ENCODE measurements at places on chromosomes 1 and 21.
A peak's percentile ranks its signal among the peaks of the same experiment; 100 is the strongest.

- DNase-seq, result no peak
Measured at GRCh38 chr1:9279172-9279840, 13.4 kb upstream of the SPSB1 start.

DNA sequence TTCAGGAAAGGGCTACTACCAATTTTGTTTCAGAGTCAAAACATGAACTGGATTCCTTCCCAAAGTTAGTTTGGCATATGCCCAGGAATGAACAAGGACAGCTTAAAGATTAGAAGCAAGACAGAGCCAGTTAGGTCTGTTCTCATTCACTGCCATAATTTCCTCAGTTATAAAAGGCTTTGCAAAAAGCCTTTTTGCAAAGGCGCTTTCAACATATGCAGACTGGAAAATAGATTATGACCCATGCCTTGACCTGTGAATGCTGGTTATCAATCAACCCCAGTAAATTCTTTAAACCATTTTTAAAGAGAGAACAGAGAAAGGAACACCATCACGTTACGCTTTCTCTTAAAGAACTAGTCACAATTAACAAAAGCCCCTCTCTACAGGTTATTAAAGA is 1.7 kb upstream of the FRRS1 start:
- DNase-seq, result no peak

- no peak for DNase-seq
Measured at GRCh38 chr1:78843546-78843945, 163.0 kb downstream of the ADGRL4 start.

DNA sequence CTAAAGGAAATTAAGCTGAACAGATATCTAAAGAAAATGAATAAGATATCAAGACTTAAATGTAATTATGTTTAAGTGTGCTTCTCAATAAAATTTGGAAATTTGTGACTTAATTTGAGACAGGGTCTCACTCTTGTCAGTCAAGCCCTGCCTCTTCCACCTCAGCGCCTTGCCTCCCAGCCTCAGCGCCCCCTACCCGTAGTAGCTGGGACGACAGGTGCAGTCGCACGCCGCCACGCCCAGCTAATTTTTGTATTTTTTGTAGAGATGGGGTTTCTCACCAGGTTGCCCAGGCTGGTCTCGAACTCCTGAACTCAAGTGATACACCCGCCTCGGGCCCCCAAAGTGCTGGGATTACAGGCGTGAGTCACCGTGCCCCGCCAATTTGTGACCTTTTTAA is 117.0 kb downstream of the CLEC20A start:
- no peak for DNase-seq

DNA sequence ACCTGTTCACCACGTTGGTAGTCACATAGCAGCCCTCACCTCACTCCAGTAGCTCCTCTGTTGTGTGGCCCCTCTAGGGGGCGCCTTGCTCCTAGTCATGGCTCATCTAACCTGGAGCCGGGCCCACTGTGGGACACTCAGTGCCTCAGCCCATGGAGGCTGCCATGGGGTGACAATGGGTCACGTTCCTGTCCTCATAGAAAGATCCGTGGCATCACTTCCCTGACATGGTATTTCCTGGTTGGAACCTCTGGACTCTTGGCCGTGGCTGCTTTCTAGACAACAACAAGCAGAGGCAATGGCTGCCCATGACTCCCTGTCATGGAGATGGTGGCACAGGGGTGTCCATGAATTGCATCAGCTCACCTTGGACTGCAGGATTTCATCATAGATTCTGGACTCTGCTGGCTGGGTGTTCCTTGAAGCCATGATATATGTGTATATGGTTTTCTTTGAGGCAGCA is 27.5 kb upstream of the SLAMF6 start:
- peak; percentile 45 for DNase-seq

DNA sequence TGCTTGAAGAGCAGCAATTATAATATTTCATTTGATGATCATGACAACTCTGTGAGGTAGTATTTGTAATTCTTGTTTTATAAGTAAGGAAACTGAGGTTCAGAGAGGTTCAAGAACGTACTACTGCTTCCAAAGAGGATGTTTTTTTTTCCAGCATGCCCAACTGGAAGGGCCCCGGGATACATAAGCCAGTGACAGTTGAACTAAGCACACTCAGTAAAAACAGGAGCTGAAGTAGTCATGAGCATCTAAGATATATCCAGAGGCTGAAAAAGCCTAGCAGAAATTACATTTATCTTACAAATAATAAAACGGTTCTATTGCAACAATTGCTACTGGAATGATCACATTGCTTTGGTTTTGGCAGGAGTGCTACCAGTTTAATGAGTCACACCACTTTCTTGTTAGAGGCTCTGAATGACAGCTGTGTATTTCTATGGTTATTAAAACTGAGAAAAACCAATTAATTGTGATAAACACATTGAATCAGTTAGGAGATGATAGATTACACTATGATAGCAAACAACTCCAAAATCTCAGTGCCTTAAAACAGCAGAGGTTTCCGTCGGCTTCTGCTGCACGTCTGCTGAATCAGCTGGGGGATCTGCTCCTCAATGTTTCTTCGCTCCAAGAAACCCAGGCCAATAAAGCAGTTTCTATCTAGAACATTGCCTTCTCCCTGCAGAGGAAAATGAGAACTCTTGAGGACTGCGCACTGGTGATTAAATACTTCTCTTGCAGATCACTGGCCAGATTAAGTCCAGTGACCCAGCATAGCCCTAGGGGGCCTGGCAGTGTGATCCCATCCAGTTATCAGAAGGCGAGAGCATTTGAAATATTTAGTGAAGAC is 522.7 kb downstream of the PLPP3 start:
- no peak for DNase-seq

DNA sequence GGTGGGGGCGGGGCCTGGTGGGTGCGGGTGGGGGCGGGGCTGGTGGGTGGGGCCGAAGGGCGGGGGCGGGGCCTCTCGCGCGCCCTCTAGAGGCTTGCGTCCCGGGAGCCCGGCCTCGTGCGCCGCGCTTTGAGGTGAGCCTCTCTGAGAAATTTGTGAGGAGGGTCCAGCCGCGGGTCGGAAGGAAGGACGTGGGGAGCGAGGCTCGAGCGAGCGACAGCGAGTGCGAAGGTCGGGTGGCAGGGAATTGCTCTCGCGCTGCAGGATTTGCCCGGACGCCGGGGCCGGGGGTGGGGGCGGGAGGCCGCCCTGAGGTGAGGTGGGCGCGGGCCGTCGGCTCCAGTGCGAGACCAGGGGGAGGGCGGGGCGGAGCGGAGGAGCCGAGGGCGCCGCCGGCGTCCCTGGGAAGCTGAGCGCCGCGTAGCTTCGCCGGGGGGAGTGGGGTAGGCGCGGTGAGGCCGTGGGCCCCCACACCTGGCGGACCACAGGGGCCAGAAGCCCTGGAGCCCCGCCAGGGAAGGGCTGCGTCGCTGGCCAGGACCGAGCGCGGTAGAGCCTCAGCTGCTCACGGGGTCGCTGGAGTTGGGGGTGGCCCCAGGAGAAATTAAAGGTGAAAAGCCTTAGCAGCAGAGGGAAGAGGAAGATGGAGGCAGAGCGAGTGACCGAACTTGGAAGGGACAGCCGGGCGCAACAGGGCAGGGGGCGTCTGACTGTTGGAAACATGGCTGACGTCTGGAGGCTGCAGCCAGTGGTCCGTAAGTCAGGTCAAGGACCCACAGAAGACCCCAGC is 754 bp upstream of the LSS start:
- DNase-seq, result no peak

DNA sequence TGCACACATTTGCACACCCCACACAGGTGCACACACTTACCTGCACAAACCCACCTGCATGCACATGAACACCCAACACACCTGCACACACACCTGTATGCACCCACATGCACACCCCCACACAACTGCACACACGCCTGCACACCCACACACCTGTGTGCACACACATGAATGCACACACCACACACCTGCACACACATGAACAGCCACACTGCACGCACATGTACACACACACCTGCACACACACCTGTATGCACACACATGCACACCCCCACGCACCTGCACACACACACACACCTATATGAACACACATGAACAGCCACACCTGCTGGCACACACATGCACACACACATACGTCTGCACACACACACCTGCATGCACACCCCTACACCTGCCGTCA is 17.9 kb upstream of the TTC34 start:
- no peak for DNase-seq

DNA sequence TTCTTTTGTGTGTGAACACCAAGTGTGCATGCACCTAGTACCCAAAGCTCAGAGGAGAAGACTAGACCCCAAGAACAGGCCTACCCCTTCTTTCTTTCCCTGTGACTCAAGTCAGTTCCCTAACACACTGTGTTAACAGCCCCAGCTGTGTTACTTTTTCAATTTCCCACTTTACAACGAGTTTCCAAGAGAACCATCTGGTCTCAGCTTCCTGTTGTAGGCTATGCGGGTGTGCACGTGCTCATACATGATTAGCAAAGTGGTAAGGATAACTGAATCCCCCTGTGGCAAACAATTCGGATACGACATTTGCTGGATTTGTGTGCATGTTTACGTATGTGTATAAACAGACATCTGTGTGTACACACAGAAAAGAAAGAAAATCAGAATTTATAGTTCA is 17.9 kb downstream of the IFNAR2 start:
- DNase-seq, result no peak

DNA sequence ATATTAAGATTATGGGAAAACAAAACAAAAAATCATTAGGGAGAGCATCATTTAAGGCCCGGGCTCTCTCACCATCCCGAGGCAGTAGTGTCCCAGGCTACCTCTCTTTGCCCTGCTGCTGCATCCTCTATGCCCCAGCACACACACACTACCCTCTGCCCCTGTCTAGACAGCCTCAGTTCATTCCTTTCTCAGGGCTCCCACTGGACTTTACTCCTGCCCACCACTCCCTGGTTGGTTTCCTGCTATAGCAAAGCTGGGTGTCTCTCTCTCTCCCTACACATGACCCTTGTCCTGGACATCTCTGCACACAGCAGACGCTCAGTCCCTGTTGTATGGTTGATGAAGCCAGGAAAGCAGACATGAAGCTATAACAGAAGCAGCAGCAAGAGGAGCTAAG is 30.7 kb downstream of the GNG12 start:
- DNase-seq, result no peak

DNA sequence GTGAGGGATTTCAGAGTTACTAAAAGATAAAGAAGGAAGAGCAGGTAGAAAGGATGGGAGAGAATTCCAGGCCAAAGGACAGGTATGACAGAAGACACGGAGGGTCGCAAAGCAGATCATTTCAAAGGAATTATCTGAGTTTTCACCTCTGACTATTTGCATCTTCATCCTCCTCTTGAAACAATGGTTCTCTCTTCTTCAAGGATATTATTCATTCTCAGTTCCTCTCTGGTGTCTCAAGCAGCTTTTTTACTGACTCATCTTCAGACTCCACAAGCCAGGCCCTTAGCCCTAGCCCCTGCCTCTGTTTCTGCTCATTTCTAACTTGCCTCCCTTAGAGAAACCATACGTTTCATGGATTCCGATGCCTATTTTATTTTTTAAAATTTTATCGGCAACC is 15.0 kb downstream of the DDX59 start:
- DNase-seq, result no peak

DNA sequence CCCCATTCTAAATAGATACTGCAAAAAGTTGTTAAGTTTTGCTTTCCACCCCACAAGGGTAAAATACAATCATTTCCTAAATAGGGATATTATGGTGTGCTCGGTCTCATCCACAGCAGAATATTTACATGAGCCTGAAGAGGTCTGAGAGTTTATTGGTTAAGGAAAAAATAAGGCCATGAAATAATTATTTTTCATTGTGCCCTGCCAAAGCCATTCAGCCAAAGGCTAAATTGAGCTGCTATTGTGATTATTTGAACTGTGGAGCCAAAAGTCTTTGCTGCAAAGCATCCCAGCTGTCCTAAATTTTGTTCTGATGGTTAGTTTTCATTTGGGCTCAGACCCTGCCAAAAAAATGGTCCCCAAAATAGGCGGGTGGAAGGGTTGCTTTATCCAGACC is 298.7 kb upstream of the ESRRG start:
- no peak for DNase-seq

Measured in CD4-positive, alpha-beta T cell treated with Interleukin-15 for 1 hour (primary cell).